Posterior vena cava (tissue), 2 donors: ENCODE measurements at places on chromosomes 1 and 21. TPM values are rescaled to one million over a fixed set of nuclear protein-coding genes. Genes with fewer than 3 reads are reported as not detected.

Gene TNNI3K
- total RNA-seq = 6.4 TPM

DNA sequence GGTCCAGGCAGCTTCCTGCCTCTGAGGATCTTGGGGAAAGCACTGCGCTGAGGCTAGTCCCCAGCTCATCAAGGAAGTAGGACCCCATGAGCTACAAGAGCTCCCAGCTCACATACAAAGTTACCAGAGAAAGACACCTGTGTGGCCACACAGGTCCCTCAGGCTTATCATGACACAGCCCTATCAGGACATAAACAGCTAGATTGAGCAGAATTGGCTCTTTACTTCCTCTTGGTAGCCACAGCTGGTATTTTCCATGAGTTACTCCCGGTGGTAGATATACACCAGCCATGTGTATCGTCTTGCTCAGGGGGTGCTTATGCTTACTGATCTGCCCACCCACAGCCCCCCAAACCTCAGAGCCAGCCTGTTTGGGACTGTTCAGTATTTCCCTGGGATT, 1.2 kb downstream of the LENEP start:
- no peak for DNase-seq

GRCh38 chr1:174692313-174692712, 244.5 kb downstream of the GPR52 start:
- DNase-seq = no peak

GRCh38 chr1:37472281-37472680, 2.1 kb upstream of the ZC3H12A start:
- peak; percentile 75 for DNase-seq

- DNase-seq = no peak
Measured at GRCh38 chr1:161427733-161428516, 60.2 kb upstream of the CFAP126 start.

Gene INTS3
- 41.4 TPM for total RNA-seq

- DNase-seq = no peak
Measured at GRCh38 chr1:244157731-244158438, 106.8 kb downstream of the ZBTB18 start.

Gene TMEM269
- total RNA-seq = not detected

DNA sequence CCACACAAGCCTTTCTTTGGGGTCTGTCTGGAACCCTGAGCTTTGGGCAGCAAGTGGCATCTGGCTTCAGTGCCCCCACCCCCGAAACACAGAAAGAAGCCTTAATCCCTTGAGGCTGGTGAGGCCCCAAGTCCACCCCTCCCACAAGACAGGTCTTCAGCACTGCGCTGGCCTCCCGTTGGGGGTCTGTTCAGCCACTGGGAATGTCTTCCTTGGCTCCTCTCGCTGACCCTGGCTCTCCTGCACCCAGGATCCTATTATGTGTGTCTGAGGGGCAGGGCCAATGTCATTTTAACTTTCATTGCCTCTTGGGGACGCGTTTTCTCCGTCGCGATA, 26.9 kb downstream of the ATP8B2 start:
- no peak for DNase-seq

- no peak for DNase-seq
Measured at GRCh38 chr1:114338191-114338890, 172.7 kb downstream of the TRIM33 start.

Gene LY9
- total RNA-seq = 0.52 TPM

Gene KCNQ4
- 11.4 TPM for total RNA-seq

- DNase-seq = no peak
Measured at GRCh38 chr1:106975944-106976343, 80.5 kb upstream of the PRMT6 start.

GRCh38 chr1:36349839-36350238, 26.4 kb upstream of the EVA1B start:
- no peak for DNase-seq

GRCh38 chr1:42830631-42831030, 13.4 kb upstream of the SVBP start:
- DNase-seq = no peak

GRCh38 chr1:81757398-81758020, 43.2 kb upstream of the ADGRL2 start:
- no peak for DNase-seq

GRCh38 chr1:214579183-214579582, 23.8 kb upstream of the CENPF start:
- DNase-seq = no peak

DNA sequence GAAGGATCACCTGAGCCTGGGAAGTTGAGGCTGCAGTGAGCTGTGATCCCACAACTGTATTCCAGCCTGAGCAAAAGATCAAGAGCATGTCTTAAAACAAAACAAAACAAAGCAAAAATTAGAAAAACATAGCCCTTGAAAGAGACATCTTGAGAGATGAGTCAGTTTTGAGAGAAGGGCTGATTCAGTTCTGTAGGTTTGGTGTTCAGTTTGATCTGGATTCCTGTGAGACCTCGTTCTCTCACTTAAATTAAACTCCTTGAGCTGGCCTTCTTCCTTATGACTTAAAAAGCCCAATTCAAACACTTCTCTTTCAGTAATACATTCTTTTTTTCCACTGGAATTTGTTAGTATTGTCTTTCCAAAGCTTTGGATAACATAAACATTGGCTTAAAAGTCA, 164.2 kb downstream of the NRIP1 start:
- no peak for DNase-seq

Gene ZC3H11A
- 58.1 TPM for total RNA-seq

DNA sequence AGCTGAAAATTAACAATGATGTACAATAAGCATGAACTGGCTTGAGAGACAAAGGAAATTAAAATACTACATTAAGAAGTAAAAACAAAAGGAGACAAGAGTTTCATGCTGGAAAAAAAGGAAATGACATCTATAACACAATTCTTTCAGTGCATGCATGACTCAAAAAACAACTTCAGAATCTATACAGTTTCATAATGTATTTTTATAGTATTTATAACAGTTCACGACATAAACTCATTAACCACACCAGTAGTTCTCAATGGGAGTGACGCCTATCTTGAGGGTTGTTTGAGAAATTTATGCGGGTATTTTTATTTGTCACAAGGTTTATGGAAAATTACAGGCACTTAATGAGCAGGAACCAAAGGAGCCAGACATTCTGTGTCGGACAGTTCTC, 168.5 kb downstream of the SMYD3 start:
- DNase-seq = no peak

DNA sequence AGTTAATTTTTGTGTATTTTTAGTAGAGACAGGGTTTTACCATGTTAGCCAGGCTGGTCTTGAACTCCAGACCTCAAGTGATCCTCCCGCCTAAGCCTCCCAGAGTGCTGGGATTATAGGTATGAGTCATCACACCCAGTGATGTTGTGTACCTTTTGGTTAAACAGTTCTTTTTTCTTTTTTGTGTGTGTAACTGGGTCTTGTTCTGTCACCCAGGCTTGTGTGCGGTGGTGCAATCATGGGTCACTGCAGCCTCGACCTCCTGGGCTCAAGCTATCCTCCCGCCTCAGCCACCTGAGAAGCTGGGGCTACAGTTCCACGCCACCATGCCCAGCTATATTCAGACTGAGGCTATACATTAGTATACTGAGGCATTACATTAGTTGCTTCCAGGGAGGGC, 37.8 kb downstream of the GABPB2 start:
- DNase-seq = peak; percentile 63

GRCh38 chr21:17461014-17461413, 51.8 kb upstream of the CXADR start:
- DNase-seq = no peak

Gene OR2L3
- total RNA-seq = not detected

GRCh38 chr1:17255336-17255735, 6.4 kb downstream of the PADI3 start:
- DNase-seq = no peak

- peak; percentile 91 for DNase-seq
Measured at GRCh38 chr1:92961131-92961895, at the start of gene DIPK1A. TSS of gene DIPK1A (minus strand) at chr1:92961462. CDS start at chr1:92961429, 33 bp downstream.

Gene CEPT1
- 23.5 TPM for total RNA-seq

DNA sequence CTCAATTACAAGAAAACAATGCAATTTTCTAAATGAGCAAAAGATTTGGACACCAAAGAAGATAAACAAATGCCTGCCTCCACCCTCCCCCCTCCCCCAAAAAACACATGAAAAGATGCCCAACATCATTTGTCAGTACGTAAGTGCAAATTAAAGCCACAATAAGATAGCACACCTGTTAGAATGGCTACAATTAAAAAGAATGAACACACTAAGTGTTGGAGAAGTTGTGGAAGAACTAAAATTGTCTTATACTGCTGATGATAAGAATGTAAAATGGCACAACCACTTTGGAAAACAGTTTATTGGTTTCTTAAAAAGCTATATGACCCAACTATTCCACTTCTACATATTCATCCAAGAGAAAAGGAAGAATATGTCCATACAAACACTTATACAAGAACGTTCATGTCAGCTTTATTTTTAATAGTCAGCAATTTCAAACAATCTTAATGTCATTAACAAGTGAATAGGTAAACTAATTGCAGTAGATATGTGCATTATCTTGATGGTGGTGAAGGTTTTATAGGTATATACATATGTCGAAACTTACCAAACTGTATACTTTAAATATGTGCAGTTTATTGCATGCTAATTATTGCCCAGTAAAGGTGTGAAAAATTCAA, 10.4 kb downstream of the IL20 start:
- no peak for DNase-seq

- no peak for DNase-seq
Measured at GRCh38 chr1:219235903-219236481, 62.3 kb downstream of the LYPLAL1 start.

- DNase-seq = no peak
Measured at GRCh38 chr1:215054266-215054665, 28.3 kb upstream of the KCNK2 start.

Gene STYXL2
- not detected for total RNA-seq

- DNase-seq = no peak
Measured at GRCh38 chr1:23224739-23225648, 7.7 kb upstream of the HTR1D start.

DNA sequence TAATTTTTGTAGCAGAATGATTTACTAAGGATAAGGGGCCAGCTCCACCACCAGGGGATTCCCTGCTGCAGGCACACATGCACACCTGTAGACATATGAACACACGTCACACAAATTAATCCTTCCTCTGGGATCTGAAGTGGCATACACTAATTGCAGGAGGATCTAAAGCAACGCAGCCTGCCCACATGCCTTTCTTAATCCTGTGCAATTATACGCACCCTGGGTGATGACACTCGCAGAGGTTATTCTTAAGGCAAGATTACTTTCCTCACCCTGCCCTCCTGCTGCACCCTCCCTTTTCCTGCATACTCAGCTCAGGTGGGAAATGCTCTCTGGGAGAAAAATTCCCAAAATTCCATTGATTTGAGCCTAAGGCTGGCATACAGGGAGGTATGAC, 7.5 kb upstream of the LORICRIN start:
- no peak for DNase-seq

Gene BARHL2
- not detected for total RNA-seq

Gene TPTE
- total RNA-seq = not detected
